ENCODE measurements at places on chromosomes 1 and 21. TPM values are rescaled to one million over a fixed set of nuclear protein-coding genes. Genes with fewer than 3 reads are reported as not detected.

DNA sequence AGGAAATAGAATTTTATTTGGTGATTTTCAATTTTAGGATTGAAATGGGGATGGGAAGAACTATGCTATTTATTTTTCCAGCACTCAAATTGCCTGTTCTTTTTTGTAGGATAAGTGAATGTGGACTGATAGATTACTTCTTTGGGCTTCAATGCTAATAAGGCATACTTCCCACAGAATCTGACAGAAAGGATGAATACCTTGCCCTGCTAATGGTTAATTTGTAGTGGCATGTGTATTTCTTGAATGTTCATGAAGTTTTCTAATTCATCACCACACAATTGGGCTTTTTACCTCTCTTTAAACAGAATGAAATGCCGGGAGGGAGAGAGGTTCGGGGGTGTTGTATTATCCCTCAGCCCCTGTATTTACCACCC lies 369.1 kb upstream of the ADGRL2 start:
- DNase-seq = no peak

DNA sequence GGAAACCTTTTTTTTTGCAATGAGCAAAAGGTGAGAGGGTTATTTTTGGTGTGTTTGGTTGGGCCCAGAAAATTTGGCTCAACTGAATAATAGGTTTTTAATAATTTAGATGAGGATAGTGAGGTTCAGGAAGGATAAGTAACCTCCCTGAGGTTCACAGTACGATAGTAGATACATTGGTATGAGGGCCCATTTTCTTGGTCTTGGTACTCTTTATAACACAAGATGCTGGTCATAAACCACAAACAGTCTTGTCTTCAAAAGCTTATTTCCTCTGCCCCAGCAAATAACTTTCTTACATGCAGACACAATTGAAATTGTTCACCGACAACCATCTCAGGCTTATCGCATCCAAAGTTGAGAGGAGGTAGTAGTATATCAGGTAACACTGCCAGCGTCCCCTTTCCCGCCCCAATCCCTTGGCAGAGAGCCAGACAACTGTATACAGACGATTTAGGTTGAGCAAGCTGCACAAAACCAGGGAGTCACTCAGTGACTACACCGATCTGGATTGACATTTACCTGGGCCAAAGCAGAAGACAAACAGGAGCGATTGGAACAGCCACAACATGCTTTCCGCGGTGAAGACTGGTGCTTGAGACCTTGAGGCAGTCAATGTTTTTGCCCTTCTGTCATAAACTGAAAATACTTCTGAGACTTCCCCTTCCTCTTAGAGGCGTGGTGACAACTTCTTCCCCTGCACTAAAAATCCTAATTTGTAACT lies at the start of gene SLAMF6:
Gene SLAMF6, minus strand, starts transcription at position 634 of the 724 bp plus-strand sequence. Its CDS starts 63 bp downstream, at position 571.
- no peak for DNase-seq

- no peak for DNase-seq
These were observed 5.5 kb downstream of the GBP6 start for GRCh38 chr1:89369331-89369730.

- DNase-seq = no peak
These were observed 632 bp downstream of the PEX19 start for GRCh38 chr1:160284220-160284781.

Gene RYR2
- polyA plus RNA-seq = under 0.01 TPM

Data from SK-N-SH (cell line).